ENCODE measurements at places on chromosomes 11 and 22. TPM values are rescaled to one million over a fixed set of nuclear protein-coding genes. Genes with fewer than 3 reads are reported as not detected.

DNA sequence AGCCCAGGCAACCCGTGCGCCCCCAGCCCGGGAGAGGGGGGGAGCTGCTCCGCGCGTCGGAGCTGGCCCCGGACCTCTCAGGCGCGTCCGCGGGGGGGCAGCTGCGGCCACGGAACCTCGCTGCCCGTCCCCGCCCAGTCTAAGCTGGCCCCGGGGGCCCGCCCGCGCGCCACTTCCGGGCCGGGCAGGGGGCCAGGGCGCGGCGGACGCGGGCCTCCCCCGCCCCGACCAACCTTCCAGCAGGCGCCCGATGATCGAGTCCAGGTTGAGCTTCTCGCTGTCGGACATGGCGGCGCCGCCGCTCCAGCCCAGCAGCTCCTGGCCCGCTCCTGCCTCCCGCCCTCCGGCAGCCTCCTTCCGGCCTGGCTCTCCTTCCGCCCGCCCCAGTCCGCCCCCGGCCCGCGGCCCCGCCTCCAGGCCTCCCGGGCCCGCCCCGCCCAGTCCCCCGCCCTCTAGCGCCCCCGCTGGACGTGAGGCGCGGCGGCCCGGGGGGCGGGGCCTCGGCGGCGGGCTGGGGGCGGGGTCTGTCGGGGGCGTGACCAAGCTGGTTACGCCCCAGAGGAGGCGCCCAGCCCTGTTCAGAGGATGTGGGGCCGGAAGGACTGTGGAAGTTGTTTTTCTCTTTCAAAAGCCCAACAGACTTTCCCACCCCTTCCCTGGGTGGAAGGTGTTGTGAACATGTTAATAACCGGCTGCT, at the start of gene PPP1CA:
Gene PPP1CA (minus strand): TSS at position 364 of the 697 bp plus-strand sequence. CDS start 76 bp downstream, at position 288.
- peak within 1 kb of the TSS; percentile 89 for H3K4me3 ChIP-seq
- DNase-seq: peak; percentile 52
- peaks cover 2% of the 10 kb centered on the region for H3K36me3 ChIP-seq
- H3K4me1 ChIP-seq: peaks cover 17% of the 10 kb centered on the region
- no peaks in the 10 kb centered on the region for H3K27me3 ChIP-seq
- peak within 1 kb of the TSS; percentile 81 for H3K27ac ChIP-seq

- DNase-seq: no peak
- H3K4me3 ChIP-seq: no peak overlapping the region
- peaks cover 27% of the 10 kb centered on the region for H3K4me1 ChIP-seq
- no peaks in the 10 kb centered on the region for H3K27me3 ChIP-seq
- H3K36me3 ChIP-seq: no peaks in the 10 kb centered on the region
These were observed 28.2 kb upstream of the MGAT3 start for GRCh38 chr22:39428597-39429071.

FAM227A gene
- 3.4 TPM for total RNA-seq

RELT gene
- total RNA-seq: 5.2 TPM

DNA sequence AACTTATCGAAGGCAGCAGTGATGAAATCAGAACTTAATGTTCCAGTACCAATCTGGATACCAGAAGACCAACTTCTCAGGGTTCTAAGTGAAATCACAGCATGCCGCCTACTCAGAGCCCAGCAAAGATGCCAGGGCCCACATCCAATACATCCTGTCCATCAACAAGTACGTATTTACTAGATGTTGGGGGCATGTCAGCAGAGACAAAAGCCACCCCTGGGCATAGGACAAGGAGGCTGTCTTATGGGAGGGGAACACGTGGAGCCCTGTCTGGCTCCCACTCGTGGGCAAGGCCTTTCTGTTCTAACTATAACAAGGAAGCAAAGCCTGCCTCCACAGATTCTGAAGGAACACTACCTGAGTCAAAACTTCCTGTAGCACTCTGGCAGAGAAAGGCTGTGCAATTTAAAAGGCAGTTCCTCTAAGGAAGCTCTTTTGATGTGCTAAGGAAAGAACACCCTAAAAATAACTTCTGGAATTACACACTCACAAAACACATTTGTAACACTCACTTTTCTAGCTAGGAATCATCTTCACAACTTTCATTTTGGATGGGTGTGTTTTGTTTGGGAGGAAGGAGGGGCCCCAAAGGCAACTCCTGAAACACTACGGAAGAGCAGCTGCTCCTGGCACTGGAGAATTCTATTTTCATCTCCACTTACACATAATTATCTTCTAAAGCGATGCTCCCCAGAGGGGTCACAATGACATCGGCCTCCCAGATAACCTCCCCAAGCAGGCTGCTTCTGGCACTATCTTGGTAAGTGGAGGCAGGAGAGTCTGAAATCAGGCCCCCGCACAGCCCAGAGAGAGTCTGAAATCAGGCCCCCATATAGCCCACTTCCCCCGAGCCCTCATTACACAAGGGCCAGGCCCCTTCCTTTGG, 14.2 kb downstream of the SMCO4 start:
- H3K4me3 ChIP-seq: no peak overlapping the region
- no peaks in the 10 kb centered on the region for H3K27me3 ChIP-seq
- peaks cover 16% of the 10 kb centered on the region for H3K4me1 ChIP-seq
- H3K36me3 ChIP-seq: no peaks in the 10 kb centered on the region

BBOX1 gene
- 0.62 TPM for total RNA-seq

DNA sequence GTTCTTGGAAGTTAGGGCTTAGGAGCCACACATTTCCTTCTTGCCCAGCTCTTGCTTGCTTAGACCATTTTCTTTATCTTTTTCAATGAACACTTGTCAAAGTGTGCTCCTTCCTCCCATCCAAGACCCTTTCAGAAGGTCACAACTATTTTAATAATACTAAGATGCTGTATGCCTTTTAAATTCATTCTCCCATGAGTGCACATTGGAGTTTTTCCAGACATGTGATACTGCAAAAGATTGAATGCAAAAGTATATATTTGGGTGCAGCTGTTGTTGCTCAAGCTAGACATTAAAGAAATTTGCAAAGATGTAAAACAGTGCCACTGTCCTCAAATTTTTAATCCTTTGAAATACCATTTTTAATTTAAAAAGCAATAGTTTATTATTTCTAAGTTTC, 69.3 kb upstream of the TNRC6B start:
- no peaks in the 10 kb centered on the region for H3K36me3 ChIP-seq
- H3K27me3 ChIP-seq: no peaks in the 10 kb centered on the region
- no peak for DNase-seq
- H3K4me3 ChIP-seq: no peak overlapping the region

GRCh38 chr11:36041988-36042611, 98.2 kb downstream of the LDLRAD3 start:
- H3K27ac ChIP-seq: no peak overlapping the region
- H3K36me3 ChIP-seq: no peaks in the 10 kb centered on the region
- no peak overlapping the region for H3K4me3 ChIP-seq

DNA sequence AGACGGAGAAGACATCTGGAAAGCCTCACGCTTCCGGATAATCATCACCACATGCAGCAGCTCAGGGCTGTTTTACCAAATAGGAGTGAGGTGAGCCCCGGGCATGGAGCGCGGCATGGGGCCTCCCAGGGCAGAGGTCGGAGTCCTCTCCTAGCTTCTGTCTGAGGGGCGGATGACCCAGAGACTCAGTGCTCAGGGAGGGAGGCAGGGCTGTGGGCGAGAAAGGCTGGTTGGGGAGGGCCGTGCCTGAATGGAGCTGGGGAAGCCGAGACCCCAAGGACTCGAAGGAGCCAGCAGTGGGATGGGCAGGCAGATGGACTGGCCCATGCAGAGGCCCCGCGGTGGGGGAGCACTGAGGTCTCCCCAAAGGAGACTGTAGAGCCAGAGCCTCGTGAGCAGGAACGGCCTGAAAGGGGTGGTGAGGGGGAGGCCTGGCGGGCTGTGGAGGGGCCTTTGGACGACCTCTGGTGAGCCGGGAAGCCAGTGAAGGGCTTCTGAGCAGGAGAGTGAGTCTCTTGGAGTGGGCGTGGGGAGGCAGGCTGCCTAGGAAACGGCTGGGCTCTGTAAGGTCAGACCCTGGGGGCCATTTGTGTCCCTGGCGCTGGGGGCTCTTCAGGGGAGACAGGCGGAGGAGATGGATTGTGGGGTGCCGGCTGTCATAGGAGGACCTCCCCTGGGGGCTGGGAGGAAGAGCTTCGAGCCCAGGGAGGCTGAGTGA, 24.7 kb upstream of the PANX2 start:
- H3K4me1 ChIP-seq: peaks cover 5% of the 10 kb centered on the region
- no peak overlapping the region for H3K27ac ChIP-seq
- H3K36me3 ChIP-seq: no peaks in the 10 kb centered on the region

GRCh38 chr11:110349138-110349996, 53.0 kb upstream of the RDX start:
- peak; percentile 52 for DNase-seq
- H3K27ac ChIP-seq: no peak overlapping the region
- H3K4me1 ChIP-seq: no peaks in the 10 kb centered on the region
- H3K27me3 ChIP-seq: no peaks in the 10 kb centered on the region
